Endodermal cell (in vitro differentiated cells): ENCODE measurements at places on chromosomes 1 and 21.
A peak's percentile ranks its signal among the peaks of the same experiment; 100 is the strongest.

DNA sequence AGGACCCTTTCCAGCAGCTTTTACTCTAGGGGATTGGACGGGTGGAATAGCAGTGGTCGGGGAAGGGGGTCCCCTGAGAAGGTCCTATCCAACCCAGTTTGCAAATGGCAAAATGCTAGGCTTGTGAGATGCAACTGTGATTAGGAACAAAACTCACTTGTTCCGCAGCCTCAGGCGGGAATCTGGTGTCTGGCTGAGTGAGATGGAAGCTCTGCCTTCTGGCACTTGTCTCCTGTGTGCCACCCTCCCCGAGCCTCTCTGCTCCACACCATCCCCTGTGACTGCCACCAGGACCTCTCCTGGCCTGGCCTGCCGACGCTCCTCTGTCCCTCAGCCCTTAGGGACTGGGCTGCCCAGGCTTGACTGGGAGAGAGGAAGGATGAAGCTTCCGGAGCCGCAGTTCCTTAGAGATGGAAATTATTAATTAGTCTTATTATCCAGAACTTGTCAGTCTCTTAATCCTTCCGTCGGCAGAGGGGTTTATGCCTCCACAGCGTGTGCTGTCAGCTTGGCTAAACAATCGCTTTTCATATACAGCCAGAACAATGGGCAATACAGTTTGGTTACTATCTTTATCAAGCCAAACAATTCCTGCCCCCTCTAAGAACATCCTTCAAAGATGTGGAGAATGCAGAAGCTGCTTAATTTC lies 292.8 kb upstream of the VAMP3 start:
- no peak for DNase-seq

- DNase-seq: no peak
Observed at GRCh38 chr1:78543941-78544643, 53.3 kb downstream of the PTGFR start.

DNA sequence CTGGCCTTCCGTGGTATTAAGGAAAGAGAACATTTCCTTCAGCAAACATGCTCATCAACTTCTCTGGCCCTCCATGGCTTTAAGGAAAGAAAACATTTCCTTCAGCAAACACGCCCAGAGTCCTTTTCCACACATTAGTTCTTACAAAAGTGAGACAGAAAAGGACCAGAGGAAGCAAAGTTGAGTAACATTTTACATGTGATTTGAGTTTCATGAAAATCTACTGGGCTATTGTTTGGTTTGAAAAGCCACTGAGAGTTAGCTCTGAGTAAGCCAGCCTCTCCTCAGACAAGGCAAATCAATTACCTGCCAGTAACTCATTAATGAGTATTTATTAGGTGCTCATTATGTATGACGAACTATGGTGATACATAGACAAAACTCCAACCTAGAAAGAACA lies 78.0 kb downstream of the NID1 start:
- no peak for DNase-seq

DNA sequence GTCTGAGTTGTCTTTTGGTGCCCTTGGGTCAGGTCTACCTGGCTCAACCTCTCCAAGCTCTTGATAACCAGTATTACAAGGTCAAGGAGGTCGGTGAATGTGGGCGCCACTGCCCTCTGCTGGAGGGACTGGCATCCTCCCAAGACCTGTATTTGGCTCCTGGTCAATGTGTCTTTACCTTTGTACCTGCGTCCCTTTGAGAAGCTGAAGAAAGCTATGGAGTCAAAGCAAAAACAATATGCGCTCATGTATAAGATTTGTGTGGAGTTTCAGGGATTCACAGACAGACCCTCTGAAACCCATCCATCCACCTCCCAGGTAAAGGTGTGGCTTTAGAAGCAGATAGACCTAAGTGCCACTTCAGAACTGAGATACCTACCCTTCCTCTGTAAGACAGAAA lies 61.8 kb upstream of the NBL1 start:
- DNase-seq: peak; percentile 97

- no peak for DNase-seq
Observed at GRCh38 chr21:15283789-15284188, 219.0 kb upstream of the NRIP1 start.

DNA sequence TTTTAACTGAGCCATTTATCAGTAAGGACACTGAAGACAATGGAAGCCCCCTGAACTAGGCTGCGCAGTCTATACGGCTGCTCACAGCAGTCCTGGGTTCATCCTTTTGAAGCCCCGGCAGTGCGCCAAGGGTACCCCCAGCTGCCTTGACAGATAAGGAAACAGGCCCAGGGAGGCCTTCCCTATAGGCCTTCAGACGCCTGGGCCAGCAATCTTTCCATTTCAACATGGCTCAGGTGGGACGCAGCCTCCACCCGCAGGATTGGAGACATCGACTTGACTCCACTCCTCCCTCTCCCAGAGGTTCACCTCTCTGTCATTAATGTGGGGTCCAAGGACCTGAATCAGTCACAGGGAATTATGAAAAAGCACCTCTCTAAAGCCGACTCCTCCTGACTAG lies 2.8 kb upstream of the LYPD8 start:
- no peak for DNase-seq

DNA sequence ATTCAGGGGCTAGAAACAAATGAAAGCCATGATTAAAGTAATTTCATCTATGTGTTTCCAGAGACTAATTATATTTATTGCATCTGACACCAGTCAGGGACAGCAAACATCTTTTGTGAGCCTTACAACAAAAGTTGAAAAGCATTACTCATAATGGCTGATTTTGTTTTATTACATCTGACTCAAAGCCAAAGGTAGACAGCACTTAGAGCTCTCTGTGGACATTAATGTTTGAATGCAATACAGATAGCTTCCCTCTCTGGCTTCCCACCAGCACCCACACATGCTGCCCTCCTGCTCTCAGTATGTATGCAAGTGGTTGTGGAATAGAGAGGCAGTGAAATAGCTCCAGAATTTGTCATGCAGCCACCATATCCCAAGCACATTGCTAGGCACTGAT lies 198.7 kb downstream of the SETD4 start:
- no peak for DNase-seq

DNA sequence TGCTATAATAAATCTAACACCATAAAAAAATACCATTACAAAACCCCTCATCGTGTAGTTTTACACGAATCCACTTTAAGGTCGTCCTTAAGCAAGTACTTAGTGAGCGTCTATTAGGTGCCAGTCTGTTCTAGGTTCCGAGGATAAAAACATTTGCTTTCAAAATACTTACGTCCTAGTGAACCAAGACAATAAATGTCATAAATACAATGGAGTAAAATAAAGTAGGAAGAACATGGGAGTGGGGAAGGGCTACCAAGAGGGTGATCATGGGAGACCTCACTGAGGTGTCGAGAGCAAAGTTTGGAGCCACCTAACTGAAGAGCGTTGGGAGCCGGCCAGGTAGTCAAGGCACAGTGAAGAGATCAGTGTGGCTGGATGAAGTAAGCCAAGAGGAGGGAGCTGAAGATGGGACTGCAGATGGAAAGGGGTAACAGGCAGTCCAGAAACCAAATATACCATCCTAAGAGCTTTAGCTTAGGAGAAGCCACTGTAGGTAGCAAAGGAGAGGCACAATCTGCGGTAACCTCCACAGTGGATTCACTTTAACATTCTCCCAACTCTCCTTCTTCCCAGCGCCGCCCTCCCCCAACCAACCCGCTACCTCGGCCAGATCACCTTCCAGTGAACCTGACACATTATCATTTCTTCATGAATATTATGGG lies 684 bp downstream of the LTN1 start:
- peak; percentile 52 for DNase-seq

GRCh38 chr21:27425574-27425973 lies 458.7 kb upstream of the ADAMTS5 start:
- peak; percentile 41 for DNase-seq

- peak; percentile 58 for DNase-seq
Observed at GRCh38 chr1:14755518-14756252, 157.2 kb downstream of the KAZN start.

DNA sequence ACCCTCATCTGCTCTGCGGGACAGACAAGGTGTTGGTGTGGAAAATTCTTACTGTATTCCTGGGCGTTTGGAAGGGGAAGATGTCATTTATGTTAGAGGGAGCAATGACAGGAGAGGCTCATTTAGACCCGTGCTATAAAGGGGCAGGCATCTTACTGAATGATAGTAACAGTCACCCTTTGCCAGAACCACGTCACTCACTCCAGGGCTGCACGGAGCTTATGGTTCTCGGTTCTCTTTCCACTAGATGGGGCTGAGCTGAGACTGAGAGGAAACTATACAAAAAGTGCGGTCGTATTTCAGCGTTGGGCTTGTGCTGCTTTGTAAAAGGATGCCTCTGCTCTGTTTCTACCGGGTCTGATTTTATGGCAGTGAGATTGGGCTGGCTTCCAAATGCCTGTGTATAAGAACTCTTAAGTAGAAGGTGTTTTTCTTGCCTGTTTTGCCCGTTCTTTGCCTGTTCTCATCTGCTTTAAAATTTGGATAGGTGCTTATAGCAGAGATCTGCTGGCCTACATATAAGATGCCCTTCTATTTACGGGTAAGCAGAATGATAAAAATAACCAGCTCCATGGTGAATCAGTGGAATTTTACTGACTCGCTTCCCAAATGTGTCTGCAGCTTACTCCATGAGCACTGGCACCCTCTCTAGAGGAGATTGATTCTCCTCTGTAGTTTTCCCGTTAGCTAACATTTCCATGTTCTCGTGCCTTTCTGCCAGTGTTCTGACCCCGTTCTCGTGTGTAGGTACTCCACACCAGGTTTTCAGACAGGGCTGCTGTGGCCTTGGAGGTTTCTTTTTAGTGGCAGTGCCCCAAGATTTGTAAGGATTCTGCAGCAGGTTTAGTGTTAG lies 55.9 kb downstream of the MRPS6 start:
- peak; percentile 67 for DNase-seq

GRCh38 chr1:215133532-215133931 lies 51.0 kb downstream of the KCNK2 start:
- DNase-seq: no peak

DNA sequence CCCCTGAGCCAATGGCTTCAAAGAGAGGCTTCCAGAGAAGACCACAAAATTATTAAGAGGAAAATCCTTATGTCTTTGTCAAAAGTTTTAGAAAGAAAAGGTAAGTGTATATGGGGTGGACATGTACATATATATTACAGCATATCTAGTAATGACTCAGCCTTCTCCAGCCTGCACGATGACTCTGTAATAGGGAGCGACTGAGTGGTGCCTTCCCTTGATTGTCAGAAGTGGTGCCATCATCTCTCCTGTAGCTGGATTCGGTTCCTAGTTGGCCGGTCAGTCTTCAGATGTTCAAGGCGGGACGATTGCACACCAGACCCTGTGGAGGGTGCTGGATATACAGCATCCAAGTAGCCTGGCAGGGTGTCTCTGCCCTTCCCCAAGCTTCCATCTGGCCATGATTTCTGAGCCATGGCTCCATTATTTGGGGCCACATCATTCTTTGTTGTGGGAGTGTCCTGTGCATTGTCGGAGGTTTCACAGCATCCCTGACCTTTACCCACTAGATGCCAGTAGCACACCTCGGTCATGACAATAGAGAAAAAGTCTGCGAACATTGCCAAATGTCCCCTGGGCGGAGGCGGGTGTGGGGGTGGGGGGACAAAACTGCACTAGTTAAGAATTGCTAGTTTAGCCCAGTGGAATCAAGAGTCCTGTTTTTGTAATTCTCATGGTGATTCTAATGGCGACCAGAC lies 206.2 kb upstream of the KAZN start:
- DNase-seq: no peak
